ENCODE measurements at places on chromosomes 3 and 15.

GRCh38 chr3:129525341-129525968 lies 3.0 kb upstream of the RHO start:
- DNase-seq, result no peak

GRCh38 chr3:185313693-185314246 lies 49.2 kb upstream of the MAP3K13 start:
- DNase-seq, result no peak

GRCh38 chr3:109066864-109067263 lies 51.1 kb downstream of the MORC1 start:
- no peak for DNase-seq

DNA sequence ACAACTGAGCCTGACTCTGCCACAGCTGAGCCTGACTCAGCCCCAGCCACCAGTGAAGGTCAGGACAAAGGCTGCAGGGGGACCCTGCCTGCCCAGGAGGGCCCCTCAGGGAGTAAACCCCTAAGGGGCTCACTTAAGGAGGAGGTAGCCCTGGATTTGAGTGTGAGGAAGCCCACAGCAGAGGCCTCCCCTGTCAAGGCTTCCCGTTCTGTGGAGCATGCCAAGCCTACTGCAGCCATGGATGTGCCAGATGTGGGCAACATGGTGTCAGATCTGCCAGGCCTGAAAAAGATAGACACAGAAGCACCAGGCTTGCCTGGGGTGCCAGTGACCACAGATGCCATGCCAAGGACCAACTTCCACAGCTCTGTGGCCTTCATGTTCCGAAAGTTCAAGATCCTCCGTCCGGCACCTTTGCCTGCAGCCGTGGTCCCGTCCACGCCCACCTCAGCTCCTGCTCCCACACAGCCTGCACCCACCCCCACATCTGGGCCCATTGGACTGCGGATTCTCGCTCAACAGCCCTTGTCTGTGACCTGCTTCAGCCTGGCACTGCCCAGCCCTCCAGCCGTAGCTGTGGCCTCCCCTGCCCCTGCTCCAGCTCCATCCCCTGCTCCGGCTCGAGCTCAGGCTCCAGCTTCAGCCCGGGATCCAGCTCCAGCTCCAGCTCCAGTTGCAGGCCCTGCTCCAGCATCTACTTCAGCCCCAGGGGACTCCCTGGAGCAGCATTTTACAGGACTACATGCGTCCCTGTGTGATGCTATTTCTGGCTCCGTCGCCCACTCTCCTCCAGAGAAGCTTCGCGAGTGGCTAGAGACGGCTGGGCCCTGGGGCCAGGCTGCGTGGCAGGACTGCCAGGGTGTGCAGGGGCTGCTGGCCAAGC lies 6.2 kb downstream of the C15orf39 start:
- no peak for DNase-seq

DNA sequence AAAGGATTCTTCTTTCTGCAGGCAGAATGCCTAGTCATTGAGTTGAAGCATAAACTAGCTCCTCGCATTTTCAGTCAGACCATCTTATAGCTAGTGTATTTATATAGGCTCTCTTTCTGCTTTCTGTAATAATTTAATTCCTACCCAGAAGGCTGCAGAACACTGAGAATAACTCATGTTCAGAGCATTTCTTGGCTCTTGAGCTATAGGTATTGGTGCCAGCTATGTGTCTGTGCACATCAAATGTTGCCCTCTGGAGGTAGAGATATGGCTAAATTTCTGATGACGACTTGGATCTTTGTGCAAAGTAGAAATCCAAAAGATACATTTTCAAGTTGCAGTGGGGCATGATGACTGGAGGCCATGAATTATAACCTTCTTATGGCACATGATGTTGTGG lies 336.2 kb upstream of the TPM1 start:
- DNase-seq, result no peak

- no peak for DNase-seq
Observed at GRCh38 chr3:62236016-62236415, 137.3 kb downstream of the FEZF2 start.

GRCh38 chr3:36364260-36364659 lies 16.0 kb upstream of the STAC start:
- DNase-seq, result no peak

DNA sequence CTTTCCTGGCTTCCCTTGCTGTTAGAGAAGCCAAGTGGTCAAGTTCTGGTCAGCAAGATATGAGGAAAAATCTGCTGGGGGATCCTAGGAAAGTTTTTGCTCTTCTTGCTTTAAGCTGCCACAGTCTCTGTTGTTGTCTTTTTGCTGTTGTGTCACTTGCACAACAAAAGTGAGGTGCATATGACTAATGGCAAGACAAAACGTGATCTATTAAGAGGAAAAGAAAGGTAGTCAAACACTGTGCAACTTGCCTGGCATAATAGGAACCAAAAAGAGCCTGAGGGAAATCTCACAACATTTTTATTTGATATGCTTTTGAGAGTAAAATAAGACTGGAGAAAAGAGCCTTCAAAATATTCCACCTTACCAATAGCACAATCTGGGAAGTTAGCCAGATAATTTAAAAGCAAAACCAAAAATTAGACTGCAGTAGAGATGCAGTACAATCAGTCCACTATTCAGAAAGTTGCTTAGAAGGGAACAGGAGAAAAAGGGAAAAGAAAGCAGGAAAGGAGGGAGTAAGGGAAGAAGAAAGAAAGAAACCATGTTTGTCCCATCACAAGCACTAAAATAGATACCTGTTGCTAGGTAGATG lies 110.0 kb upstream of the SLC4A7 start:
- no peak for DNase-seq

DNA sequence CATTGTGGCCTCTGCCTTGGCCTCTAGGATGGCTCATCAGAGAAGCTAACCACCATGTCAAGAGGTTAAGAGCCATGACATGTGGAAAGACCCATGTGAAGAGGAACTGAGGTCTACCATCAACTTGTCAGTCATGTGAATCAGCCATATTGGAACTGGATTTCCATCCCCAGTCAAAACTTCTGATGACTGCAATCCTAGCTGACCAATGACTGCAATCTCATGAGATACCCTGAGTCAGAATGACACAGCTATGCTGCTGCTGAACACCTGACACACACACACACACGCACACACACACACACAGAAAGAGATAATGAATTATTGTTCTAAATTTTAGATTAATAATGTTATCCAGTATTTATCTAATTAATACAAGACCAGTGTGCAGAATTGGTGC lies 337.5 kb upstream of the LMCD1 start:
- DNase-seq, result no peak

DNA sequence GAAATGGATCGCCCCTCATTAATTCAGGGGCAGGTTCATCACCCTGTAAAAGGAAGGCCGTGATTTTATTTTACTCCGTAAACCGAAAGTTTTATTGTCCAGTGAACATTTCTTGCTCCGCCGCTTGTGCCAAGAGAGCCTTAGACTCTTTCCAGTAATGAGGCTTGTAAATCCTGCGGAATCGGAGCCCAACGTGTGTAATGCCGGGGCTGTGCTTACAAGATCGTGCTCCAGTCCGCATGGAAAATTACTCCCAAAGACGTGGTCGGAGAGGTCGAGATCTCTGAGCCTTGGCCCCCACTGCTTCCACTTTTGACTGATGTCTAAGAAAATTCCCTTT lies 649 bp upstream of the PLOD2 start:
- peak; percentile 21 for DNase-seq

DNA sequence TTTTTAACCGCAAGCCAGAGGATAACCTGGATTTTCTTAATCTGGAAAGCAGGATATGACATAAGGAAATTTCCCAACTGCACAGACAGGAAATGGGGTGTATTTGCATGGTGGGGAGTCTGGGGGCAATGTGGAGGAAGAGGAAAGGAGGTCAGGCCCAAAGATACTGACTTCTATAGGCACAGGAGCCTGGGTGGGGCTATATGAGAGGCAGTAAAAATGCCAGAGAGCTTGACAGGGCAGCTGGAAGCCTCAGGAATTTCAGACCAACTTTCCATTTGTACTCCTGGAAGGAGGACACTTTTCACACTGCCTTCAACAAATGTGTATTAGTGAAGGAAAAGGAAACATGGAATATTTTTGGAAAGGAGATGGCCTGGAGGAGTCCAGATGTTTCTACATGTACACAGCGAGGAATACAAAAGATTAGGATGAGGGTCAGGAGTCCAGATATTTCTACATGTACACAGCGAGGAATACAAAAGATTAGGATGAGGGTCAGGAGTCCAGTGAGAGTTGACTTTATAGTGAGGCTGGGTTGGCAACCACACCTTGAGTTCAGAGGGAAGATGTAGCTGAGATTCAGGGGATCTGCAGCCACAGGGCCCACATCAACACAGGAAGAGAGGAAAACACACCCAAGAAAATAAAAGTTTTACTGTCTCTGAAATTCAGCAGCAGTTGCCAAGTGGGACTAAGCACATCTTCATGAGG lies 111.9 kb upstream of the PTPRG start:
- DNase-seq, result no peak

DNA sequence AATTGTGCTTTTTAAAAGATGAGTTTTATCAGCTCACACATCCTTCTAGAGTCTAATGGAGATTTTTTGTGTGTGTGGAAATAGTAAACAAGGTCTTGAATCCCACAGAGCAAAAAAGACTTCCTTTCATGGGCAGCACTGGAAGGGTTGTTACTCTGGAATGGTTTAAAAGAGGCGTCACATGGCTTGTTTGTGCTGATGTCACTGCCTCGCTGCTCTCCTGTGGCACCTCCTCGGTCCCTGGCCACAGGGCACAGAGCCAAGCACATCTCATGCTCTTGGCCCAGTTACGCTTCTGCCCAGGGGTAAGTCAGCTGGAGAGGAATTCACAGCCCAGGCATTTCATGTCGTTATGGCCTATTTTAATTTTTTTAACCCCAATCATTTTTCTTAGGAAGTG lies 53.2 kb downstream of the PGPEP1L start:
- peak; percentile 54 for DNase-seq

GRCh38 chr3:64551697-64552096 lies 136.1 kb downstream of the ADAMTS9 start:
- DNase-seq, result no peak

- DNase-seq, result no peak
Observed at GRCh38 chr15:96181873-96182301, 148.6 kb upstream of the NR2F2 start.

GRCh38 chr3:67357610-67358458 lies 296.6 kb downstream of the SUCLG2 start:
- DNase-seq, result no peak

DNA sequence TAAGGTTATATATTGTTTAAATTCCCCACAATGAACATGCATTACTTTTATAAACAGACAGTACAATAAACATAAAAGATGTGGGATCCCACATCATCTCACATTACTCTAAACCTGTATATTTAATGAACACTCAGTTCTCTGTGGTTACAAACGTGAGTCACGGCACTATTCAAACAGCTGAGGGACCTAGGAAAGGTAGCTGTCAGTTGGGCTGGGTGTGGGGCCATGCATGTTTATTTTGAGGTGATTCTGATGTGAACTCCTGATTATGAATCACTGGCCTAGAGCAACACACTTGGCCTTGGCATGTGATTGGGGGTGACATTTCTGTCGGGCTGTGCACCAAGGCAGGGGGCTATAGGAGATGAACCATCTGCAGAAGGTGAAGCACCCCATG lies 147.6 kb upstream of the HACD2 start:
- DNase-seq, result no peak

DNA sequence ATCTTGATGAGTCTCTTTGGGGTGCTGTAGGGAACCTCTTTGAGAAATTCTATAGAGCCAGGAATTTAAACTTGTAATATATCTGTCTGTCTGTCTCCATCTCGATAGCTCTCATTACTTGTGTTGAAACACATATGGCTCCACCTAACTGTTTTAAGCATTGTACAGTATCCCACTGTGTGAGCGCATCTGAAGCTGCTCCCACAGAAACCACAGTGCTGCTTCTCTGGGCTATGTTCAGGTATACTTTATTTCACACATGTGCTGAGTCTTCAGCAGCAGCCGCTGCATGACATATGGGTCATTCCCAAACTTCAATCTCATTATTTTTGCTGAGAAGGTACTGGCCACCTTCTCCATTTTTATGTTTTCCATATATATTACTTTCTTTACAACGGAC lies 63.9 kb downstream of the MCTP2 start:
- DNase-seq, result no peak

DNA sequence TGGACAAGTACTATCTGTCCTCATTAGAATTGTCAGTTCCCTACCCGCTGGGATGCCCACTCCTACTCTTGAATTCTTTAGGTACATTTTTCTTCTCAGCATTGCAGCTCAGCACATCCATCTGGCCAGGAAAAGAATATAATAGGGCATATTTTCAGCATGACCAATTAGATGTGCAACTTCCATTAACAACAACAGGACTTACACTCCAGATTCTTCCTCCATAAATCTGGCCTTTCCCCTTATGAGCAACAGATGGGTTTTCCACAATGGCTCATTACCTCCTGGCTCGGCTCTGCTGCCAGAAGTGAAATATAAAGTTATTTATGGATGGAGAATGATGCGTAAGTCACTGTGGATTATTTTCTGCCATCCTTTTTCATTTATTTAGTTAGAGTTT lies 443.8 kb upstream of the TGFBR2 start:
- DNase-seq, result no peak

GRCh38 chr15:70374096-70374495 lies 276.4 kb upstream of the TLE3 start:
- no peak for DNase-seq

GRCh38 chr3:183491923-183492848 lies 63.3 kb downstream of the KLHL6 start:
- DNase-seq, result no peak

DNA sequence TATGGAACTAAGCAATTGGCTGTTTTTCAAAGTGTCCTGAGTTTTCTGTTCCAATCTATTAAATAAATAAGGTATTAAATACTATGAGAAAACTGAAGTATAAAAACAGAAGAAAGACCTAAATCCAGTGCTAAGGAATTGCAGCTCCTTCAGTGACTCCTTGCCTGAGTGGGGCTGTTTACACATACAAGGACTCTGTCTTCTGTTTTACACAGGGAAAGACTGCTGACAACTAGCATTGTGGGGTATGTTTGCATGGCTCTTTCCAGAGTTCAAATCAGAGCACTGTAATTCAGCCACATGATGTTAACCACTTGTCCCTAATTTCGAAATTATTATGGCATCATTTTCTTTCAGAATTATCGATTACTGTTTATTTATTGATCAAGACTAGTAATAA lies 31.3 kb upstream of the MEIS2 start:
- DNase-seq, result no peak

DNA sequence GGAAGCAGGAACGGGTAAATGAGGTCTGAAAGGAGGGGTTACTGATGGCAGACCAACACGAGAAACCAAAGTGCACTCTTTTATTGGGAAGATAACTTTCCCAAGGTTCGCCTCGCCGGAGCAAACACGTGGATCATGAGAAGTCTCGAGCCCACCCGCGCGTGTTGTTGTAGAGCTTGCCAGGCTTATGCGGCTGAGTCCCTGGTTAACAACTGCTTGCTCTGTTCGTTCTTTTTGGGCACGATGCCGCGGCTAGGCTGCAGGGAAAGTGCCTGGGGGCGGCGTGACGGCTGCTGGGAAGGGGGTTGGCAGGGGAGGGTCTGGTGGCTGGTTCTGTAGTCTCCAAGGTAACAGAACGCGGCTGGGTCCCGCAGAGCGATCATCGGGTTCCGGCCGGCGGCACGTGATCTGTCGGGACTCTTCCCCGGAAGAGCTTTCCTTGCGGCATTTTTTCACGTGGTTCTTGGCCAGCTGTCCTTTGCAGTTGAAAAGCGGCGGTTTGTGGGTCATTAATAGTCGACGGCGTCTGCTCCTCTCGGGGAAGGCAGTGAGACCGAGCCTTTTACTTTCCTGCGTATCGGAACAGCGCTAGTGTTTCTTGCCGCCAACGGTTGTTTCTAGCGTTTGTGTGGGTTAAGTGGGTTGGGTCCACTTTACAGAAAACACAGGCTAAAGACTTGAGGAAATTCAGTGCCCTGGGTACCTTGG lies 1.5 kb downstream of the MGA start:
- peak; percentile 67 for DNase-seq

GRCh38 chr15:55222588-55222987 lies 25.8 kb upstream of the RSL24D1 start:
- DNase-seq, result no peak
